ENCODE measurements at places on chromosomes 4 and X.

- DNase-seq = no peak
Observed at GRCh38 chrX:120752431-120753082, 122.7 kb upstream of the C1GALT1C1 start.

GRCh38 chr4:40749717-40750460 is at the start of gene NSUN7:
NSUN7 (plus strand) TSS chr4:40749955; CDS start chr4:40750694, 739 bp downstream.
- DNase-seq = no peak

DNA sequence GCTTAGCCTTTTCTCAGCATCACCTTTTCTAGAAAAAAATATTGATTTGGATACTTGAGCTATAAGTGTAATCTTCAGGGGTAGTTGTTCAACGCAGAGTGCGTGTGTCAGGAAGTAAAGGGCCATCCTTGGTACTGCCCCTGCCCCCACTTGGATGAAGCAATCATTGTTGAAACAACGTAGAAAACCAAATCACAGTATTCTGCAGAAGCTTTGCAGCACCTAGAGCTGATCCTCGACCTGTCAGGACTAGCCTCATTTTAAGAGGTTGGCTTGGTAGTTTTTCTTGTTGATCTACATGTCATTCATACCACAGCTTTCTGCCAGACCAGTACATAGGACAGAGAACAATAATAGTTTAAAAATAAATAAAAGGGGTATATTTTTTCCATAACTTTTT is 65.3 kb upstream of the MYOZ2 start:
- DNase-seq = peak; percentile 58

DNA sequence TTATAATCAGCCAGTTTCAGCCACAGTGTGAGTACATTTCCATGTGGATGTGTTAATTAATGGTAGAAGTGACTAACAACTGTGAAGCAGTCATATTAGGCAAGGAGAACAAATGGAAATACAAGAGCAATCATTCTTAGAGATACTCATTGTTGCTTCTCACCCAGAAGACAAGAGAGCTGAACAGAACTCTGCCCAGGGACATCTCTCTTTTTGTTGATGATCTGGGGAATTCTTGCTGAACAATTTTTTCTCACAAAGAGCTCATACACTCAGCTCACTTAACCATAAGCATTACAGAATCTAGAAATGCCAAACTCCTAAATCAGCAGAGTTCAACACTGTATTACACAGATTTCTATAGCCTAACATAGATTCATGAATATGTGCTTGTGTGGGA is 150.1 kb downstream of the COMMD8 start:
- no peak for DNase-seq

DNA sequence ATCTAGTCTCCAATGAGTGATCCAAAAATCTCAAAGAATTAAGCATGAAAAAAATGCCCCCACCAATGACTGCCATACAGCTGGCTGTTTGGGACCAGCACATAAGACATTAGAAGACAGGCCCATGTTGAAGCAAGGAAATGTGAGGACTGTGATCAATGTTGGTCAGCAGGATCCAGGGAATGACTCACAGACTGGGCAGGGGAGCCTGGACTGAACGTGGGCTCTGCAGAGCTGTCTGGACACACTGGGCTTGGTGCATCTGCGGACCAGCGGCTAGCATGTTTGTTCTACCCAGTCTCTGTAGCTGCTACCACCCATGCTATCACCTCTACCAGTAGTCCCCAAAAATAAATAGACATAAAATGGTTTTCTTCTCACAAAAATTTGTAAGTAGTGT is 108.6 kb downstream of the PALLD start:
- DNase-seq = no peak

DNA sequence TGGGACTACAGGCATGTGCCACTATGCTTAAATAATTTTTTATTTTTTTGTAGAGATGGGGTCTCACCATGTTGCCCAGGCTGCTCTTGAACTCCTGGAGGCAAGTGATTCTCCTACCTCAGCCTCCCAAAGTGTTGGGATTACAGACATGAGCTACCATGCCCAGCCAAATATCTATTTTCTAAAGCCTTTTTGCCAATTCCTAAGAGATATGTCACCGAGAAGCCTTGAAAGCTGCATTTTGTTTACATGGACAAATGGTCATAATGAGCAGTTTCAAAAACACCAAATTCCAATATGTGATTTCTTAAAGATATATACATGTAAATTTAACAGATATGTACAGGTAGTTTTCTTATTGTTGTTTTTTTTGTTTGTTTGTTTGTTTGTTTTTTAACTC is 33.0 kb upstream of the PGRMC2 start:
- no peak for DNase-seq

DNA sequence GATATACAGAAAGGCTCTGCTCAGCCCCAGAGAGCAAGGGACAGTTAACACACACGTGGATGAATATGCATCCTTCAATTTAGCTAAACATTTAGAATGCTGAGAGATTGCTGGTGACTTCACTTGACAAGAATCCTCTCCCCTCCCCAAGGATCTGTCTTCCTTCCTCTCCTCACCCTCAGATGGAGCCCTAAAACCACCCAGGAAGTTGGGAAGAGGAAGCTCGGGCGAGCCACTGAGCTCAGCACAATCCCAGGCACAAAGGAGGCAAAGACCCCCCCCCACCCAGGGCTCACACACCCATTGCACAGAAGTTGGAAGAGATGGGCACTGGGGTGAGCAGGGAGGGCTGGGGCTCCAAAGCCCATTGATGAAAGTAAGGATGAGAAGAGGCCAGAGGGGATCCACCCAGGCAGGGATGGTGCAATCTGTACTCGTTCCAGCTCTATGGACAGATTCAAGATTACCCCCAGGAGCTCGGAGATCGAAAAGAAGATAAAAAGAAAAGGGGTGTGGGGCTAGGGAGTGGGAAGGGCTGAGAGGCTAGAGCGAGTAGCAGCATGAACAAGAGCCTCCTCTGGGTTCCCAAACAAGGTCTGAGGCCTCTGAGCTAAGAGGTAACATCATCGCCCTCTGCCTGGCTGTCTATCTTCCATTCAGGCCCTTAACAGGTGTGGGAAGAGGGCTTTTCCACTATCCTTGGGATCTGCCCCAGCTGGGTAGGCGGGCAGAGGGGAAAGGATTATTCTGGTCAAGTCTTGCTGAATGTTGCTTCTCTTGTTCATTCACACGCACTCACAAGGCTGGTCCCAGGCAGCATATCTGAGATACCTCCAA is 1.2 kb downstream of the TFE3 start:
- peak; percentile 20 for DNase-seq

DNA sequence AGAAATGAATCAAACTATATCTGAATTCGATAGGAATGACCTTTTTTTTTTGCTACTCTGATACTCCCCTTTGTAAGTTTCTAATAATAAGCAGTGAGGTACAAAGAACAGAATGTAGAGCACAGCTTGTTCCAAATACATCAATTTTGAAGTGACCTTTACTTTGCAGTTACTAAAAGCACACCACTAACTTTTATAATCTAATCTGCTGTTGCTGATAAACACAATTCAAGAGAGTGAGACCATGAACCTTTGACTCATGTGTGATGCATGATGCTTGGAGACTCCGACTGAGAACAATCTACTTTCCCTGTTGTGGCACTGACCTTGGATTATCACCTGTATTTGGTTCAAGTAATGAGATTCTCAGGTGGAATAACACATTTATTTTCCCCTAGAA is 91.6 kb upstream of the GNPDA2 start:
- DNase-seq = no peak

GRCh38 chr4:107017443-107018343 is 18.4 kb downstream of the DKK2 start:
- no peak for DNase-seq

DNA sequence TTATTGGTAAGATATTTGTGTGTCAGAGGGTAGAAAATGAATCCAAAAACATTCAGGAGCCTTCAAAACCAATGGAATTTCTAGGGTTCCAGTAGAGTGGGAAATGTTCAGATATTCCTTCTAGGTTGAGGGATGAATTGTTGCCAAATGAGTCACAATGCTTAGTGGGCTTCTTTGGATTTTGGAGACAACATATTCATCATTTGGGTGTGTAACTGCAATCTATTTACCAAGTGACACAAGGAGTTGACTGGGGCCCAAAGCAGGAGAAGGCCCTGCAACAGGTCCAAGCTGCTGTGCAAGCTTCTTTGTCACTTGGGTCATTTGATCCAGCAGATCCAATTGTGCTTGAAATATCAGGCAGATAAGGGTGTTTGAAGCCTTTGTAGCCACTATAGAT is 551.5 kb upstream of the PITX2 start:
- DNase-seq = no peak

DNA sequence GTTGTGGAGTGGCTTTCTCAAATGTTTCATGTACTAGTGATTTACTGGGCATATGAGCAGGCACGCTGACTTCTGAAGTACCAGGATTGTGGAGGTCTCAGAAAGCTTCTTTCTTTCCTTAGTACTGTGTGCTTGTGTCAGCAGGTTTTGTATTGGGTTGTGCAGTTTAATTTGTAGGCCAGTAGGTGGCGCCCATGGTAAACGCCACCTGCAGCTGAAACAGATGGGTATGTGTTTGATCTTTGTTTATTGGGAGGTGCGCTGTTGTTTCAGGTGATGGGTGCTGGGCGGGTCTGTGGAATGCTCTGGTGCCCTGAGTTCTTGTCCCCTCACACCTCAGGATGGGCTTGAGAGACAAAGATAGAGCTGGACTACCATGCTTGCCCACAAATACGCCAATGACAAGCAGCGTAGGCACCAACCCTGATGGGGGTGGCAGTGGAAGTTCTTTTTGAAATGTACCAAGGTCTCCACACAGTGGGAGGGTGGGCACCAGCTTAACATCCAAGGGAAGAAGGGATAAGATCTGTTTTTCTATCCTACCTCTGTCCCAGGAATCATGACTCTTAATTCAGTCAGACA is 141.5 kb downstream of the RPS6KA6 start:
- peak; percentile 2 for DNase-seq

DNA sequence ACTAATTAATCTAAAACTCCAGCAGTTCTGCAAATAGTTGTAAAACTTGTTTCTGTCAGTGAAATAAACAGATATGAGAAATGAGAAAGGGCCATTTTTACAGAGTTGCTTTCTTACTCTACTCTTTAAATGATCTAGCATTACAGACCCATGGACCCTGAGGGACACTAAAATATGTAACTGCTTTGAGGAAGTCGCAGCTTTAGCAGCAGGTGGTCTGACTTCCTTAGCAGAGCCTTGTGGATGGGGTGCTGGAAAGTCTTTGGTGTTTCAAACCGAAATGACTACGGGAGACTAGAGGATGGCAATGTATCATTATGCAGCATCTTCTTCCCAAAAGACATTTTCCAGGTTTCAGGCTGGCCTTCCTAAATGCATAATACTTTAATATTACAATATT is 18.7 kb downstream of the SHISA3 start:
- no peak for DNase-seq

DNA sequence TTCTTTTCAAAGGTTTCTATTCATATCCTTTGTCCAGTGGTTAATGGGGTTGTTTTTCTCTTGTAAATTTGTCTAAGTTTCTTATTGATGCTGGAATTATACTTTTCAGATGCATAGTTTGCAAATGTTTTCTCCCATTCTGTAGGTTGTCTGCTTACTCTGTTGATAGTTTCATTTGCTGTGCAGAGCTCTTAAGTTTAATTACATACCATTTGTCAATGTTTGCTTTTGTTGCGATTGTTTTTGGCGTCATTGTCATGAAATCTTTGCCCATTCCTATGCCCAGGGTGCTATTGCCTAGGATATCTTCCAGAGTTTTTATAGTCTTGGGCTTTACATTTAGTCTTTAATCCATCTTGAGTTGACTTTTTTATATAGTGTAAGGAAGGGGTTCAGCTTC is 21.2 kb upstream of the UGT8 start:
- DNase-seq = no peak

- no peak for DNase-seq
Observed at GRCh38 chr4:139210486-139210885, 33.5 kb upstream of the ELF2 start.

DNA sequence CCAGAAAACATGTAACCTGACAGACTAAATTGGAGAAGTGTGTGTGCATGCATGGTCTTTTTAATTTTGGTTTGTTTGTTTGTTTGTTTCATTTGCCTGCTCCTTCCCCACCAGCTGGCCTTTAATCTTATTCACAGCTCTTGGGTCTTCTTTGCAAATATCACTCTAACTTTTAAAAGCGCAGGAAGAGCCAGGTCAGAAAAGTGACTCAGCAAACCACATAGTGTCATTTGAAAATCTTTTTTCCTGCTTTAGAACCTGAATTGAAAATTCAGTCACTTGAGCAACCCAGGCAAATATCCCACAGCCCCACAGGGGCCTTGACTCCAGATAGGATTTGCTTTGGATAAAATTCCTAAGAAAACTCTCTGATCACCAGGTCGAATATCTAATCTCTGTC is 4.6 kb downstream of the TMEM255A start:
- DNase-seq = no peak

- no peak for DNase-seq
Observed at GRCh38 chr4:155197757-155198156, 10.7 kb upstream of the NPY2R start.

- peak; percentile 70 for DNase-seq
Observed at GRCh38 chr4:100093091-100093866, 97.0 kb downstream of the DDIT4L start.

- no peak for DNase-seq
Observed at GRCh38 chr4:27790911-27791310, 930.3 kb downstream of the STIM2 start.

All from epithelial cell of prostate (primary cell).